NB4 (cell line): ENCODE measurements at places on chromosomes 1 and 21.

DNA sequence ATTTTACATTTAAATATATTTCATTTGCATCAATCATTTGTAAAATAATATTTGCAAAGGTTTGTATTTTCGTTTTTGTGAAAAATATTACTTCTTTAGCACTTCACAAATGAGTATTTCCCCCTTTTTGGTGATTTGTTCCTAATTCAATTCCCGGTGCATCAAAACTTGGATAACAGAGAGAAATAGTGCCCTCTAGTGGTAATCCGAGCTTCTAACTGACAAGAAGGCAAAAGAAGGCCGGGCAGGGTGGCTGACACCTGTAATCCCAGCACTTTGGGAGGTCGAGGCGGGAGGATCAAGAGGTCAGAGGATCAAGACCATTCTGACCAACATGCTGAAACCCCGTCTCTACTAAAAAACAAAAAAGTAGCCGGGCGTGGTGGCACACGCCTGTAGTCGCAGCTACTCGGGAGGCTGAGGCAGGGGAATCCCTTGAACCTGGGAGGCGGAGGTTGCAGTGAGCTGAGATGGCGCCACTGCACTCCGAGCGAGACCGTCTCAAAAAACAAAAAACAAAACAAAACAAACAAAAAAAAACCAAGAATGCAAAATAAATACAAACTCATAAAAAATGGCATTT lies 137.7 kb downstream of the COL11A1 start:
- DNase-seq, result peak; percentile 62

DNA sequence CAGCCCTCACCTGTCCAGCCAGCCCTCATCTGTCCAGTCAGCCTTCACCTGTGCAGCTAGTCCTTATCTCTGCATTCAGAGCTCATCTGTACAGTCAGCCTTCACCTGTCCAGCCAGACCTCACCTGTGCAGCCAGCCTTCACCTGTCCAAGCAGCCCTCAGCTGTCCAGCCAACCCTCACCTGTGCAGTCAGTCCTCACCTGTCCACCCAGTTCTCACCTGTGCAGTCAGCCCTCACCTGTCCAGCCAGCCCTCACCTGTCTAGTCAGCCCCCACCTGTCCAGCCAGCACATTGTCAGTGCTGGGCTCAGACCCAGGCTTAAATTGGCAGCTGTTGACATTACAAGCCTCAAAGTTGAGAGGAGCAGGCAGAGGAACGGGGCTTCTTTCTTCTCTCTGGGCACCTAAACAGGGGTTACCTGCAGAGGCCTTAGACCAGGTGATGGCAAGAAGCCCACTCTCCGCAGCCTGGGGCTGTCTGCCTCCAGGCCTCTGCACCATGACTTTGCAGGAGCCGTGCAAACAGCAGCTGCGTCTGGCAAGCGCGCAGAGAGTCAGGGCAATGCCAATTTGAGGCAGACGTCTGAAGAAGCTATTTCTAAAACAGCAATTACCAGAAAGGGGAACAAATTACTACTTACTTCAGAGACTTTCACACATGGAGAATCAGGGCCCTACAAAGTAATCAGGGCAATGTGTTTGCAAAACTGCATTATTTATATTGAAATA lies 506.1 kb downstream of the NPHP4 start:
- no peak for DNase-seq

DNA sequence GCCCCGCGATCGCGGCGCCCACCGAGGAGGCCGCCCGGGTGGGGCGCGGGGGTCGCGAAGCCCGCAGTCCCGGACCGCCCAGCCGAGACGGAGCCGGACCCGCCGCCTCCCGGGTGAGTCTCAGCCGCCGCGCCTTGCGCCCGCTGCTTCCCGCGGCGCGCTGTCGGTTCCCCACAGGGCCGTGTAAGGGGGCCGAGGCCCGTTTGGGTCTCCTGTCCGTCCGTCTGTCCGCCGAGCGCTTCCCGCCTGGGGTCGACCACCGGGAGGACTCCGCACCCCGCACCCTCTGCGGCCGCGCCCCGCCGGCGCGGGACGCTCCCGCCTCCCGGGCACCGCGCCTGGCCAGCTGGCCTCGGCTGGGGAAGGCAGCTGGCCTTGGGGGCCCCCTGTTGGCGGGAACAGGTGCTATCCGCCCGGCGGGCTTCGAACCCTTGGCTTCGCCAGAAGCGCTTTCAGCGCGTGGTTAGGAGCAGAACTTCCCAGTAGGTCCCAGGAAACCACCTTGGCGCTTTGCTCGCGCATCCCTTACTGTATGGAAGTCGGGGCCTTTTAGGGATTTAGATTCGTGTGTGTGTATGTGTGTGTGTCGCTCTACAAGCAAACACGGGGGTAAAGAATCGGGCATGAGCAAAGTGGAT lies 414 bp downstream of the TMEM51 start:
- DNase-seq, result no peak

- no peak for DNase-seq
These were observed 227.2 kb downstream of the SLC45A1 start for GRCh38 chr1:8545078-8545477.

GRCh38 chr1:98336472-98337083 lies 324.9 kb upstream of the SNX7 start:
- DNase-seq, result no peak

- no peak for DNase-seq
These were observed 31.5 kb upstream of the CD1D start for GRCh38 chr1:158149175-158149574.

DNA sequence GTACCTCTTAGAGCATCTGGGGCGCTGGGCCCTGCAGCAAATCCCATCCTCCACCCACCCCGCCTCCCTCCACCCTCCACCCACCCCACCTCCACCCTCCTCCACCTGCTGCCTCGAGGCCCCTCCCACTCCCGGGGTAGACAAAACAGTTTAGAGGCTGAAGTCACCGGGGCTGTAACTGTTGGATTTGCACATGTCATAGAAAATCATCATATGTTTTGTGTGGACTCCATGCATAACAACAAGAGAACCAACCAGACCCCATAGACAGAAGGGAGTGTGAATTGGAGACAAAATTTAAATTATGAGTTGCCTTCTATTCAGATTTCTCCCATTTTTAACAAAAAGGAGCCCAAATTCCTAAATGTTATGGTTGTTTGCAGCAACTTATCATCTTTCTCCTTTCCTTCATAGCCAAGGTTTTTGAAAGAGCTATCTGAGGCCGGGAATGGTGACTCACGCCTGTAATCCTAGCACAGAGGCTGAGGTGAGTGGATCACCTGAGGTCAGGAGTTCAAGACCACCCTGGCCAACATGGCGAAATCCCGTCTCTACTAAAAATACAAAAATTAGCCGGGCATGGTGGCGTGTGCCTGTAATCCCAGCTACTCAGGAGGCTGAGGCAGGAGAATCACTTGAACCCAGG lies 28.2 kb upstream of the LGALS8 start:
- DNase-seq, result no peak

DNA sequence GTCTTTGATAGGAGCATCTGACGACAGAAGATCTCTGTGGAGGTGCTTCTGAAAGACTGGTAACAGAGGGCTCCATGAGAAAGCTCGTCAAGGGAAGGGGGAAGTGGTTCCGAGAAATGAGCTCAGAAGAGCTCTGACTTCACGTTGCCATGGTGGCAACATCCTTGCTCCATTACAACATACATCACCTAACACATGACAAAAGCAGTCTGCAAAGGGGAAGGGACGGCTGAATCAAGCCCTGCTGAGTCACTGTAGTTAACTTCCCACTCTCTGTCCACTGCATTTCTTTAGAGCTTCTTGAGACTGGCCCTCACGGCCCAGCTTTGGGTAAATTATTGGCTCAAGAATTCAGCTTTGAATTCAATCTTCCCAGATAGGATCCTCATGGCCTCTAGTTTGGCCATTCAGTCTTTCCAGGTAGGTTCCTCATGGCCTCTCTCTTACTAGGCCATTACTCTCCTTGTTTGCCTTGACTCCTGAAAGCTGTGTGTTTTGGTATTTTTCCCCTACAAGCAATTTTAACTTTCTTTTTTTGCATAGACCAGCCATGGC lies 88.0 kb upstream of the ZNF648 start:
- peak; percentile 95 for DNase-seq

- DNase-seq, result no peak
These were observed 17.0 kb downstream of the PAPPA2 start for GRCh38 chr1:176479971-176480370.

GRCh38 chr1:40868051-40868723 lies 6.0 kb upstream of the CITED4 start:
- DNase-seq, result no peak

GRCh38 chr21:46423546-46424038 lies 35.1 kb upstream of the DIP2A start:
- DNase-seq, result peak; percentile 38

GRCh38 chr21:16837321-16837720 lies 675.5 kb upstream of the CXADR start:
- no peak for DNase-seq
